Activated naive CD4-positive, alpha-beta T cell treated with anti-CD3 and anti-CD28 coated beads for 36 hours (primary cell): ENCODE measurements at places on chromosomes 16 and 17. TPM values are rescaled to one million over a fixed set of nuclear protein-coding genes. Genes with fewer than 3 reads are reported as not detected.

Gene ODAD4
- 0.79 TPM for total RNA-seq

Gene ZNF19
- total RNA-seq: 1.6 TPM

Gene KRTAP4-5
- total RNA-seq: not detected

Gene SSTR5
- not detected for total RNA-seq

Gene FNDC8
- not detected for total RNA-seq

Gene CHP2
- not detected for total RNA-seq

Gene GAS2L2
- not detected for total RNA-seq

Gene PHOSPHO1
- total RNA-seq: not detected

Gene MT4
- not detected for total RNA-seq

Gene VPS25
- total RNA-seq: 57.5 TPM

Gene EVPL
- total RNA-seq: not detected

Gene SMPD3
- total RNA-seq: 0.67 TPM

Gene ARL6IP1
- total RNA-seq: 123 TPM

Gene HOXB5
- not detected for total RNA-seq

Gene KRT20
- not detected for total RNA-seq

Gene OTOP2
- total RNA-seq: not detected

Gene KCNJ12
- not detected for total RNA-seq

Gene ACD
- total RNA-seq: 49.2 TPM

Gene FBXO39
- total RNA-seq: not detected

Gene C1QTNF1
- total RNA-seq: 0.14 TPM

Gene OR4D1
- total RNA-seq: 0.40 TPM

Gene ST6GALNAC2
- not detected for total RNA-seq

Gene CXCL16
- 2.3 TPM for total RNA-seq

Gene C16orf89
- total RNA-seq: not detected

Gene ASIC2
- not detected for total RNA-seq

Gene CETP
- not detected for total RNA-seq

Gene SBK1
- total RNA-seq: 2.8 TPM

Gene SENP3
- total RNA-seq: 46.9 TPM

Gene SMIM22
- not detected for total RNA-seq

Gene NPIPA7
- 4.4 TPM for total RNA-seq

Gene SLC5A11
- not detected for total RNA-seq

Gene TBC1D3H
- total RNA-seq: not detected

Gene MPP3
- total RNA-seq: 0.30 TPM

Gene NPIPB9
- 1.1 TPM for total RNA-seq

Gene HID1
- total RNA-seq: 1.6 TPM

Gene PKMYT1
- 128 TPM for total RNA-seq

Gene NXPH3
- total RNA-seq: 0.26 TPM

Gene AKAP10
- total RNA-seq: 30.4 TPM

Gene PLK1
- 98.0 TPM for total RNA-seq

Gene GLP2R
- not detected for total RNA-seq

Gene AOC3
- 1.4 TPM for total RNA-seq

Gene MMD
- total RNA-seq: 27.7 TPM

Gene TEX14
- 0.24 TPM for total RNA-seq

Gene CDRT15
- not detected for total RNA-seq

Gene PRCD
- not detected for total RNA-seq

Gene TNRC6C
- 11.4 TPM for total RNA-seq

Gene MPO
- total RNA-seq: not detected

Gene HIGD1B
- not detected for total RNA-seq

Gene B4GALNT2
- 0.02 TPM for total RNA-seq

Gene VWA3A
- total RNA-seq: not detected

Gene CA10
- total RNA-seq: not detected

Gene PPP1R1B
- total RNA-seq: not detected

Gene ARL5C
- not detected for total RNA-seq

Gene NOL11
- total RNA-seq: 49.7 TPM

Gene SULT1A2
- 0.40 TPM for total RNA-seq

Gene CCL3
- 8.3 TPM for total RNA-seq

Gene NPLOC4
- 68.6 TPM for total RNA-seq

Gene SLC13A2
- not detected for total RNA-seq
